ENCODE measurements at places on chromosomes 13 and 19.

DNA sequence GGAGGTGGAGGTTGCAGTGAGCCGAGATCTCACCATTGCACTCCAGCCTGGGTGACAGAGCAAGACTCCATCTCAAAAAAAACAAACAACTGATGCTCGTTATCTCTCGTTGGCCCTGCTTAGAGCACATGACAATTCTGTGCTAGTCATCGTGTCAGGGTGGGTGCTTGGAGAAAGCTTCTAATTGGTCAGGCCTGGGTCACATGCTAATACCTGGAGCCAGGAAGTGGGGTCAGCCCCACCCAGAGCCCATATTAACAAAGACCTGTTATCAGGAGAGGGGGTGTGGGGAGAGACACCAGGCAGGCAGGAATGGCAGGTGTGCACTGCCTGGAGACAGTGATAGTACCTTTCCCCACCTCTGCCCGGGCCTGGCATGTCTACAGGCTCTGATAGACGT is 84.9 kb downstream of the DPF1 start:
- no peak for DNase-seq

- DNase-seq = no peak
Measured at GRCh38 chr13:23348262-23349127, 85.0 kb downstream of the SACS start.

DNA sequence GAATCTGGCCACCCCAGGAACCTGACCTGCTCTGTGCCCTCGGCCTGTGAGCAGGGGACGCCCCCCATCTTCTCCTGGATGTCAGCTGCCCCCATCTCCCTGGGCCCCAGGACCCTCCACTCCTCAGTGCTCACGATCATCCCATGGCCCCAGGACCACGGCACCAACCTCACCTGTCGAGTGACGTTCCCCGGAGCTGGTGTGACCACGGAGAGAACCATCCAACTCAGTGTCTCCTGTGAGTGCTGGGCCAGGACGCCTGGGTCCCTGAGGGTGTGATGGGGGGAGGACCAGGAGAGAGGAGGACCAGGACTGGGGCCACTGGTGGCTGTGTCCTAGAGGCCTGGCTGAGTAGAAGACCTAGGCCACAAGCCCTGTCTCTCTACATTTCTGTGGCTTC is 13.0 kb upstream of the CD33 start:
- DNase-seq = no peak

GRCh38 chr13:45748941-45749759 is 47.0 kb downstream of the CBY2 start:
- DNase-seq = no peak

- DNase-seq = peak; percentile 56
Measured at GRCh38 chr13:28636677-28637317, 22.1 kb upstream of the POMP start.

DNA sequence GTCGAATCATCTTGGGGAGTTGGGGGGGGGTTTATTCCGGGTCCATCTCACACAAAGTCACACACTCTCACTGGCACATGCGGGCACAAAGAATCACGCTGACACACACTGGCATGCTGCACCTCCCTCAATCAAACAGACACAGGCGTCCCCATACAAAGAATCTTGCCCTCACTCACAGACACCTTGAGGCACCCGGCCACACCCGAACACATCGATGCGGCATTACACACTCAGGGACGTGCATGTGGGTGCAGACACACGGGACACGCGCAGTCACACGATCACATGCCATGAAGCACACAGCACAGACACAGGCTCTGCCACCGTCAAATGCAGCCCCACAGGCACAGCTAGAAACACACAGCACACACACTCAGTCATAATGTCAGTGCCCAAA is 7.8 kb downstream of the NFIX start:
- no peak for DNase-seq

DNA sequence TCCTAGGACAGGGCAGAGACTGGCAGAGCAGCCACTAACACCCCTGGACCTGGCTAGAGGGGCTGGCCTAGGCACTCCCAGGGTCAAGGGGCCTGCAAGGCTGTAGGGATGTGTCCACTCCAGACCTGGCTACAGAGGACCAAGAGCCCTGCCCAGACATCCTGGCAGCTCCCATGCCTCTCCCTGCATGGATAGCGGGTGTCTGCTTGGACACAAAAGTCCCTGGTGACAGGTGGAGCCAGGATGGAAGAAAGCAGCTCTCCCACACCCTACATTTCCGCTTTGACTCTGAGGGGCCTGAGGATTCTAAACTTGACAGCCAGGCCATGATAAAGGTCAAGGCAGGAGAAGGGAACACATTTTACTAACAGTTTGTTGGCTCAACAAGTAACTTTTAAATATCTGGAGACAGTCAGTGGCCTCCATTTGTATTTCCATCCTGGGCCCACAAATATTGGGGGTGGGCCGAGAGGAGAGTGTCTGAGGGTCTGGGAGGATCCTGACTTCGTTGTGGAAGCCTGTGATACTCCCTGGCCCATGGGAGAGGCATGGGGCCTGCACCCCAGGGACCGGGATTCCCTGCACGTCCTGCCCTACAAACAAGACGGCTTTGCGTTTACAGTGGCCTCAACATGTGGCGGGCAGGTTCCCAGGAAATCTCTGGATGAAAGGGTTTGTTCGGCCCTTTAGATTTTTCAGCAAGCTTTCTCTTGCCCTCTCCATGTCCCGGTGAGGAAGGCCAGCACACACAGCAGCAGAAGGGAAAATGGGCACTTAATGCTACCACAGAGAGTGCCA is 19.8 kb upstream of the SLC7A9 start:
- DNase-seq = no peak

DNA sequence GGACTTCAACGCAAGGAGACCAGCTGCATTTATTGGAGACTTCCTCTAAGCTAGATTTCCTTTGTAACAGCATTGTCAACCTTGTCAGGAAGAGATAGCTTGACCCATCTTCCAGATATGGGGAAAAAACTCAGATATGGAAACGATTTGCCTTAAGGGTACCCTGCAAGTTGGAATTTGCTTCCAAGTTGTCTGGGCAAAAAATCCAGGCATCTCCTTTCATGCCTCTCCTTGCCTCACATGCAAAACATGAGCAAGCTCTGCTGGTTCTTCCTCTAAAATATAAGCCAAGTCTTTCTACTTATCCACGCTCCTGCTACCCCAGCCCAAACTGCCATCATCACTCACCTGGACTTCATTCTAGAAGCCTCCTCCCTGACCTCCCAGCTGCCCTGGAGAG is 6.4 kb upstream of the DNMT1 start:
- no peak for DNase-seq

- no peak for DNase-seq
Measured at GRCh38 chr19:33902802-33903488, 106.3 kb downstream of the KCTD15 start.

GRCh38 chr13:44281252-44282000 is 92.2 kb upstream of the SERP2 start:
- DNase-seq = no peak
